CD4-positive, alpha-beta T cell treated with Interferon gamma for 1 hour (primary cell): ENCODE measurements at places on chromosomes 2 and 18.

GRCh38 chr2:232898592-232899543 lies 28.8 kb downstream of the SNORC start:
- no peak for DNase-seq

GRCh38 chr18:76757925-76758324 lies 64.4 kb upstream of the ZNF236 start:
- DNase-seq: no peak

GRCh38 chr2:26649322-26649721 lies 8.2 kb upstream of the CIB4 start:
- DNase-seq: no peak

- DNase-seq: no peak
Measured at GRCh38 chr2:99395589-99396130, 58.5 kb downstream of the EIF5B start.

GRCh38 chr2:178865146-178865936 lies 58.1 kb upstream of the TTN start:
- no peak for DNase-seq

GRCh38 chr2:61980758-61981157 lies 75.3 kb downstream of the COMMD1 start:
- no peak for DNase-seq

GRCh38 chr2:27050281-27050995 lies 1.0 kb upstream of the AGBL5 start:
- DNase-seq: peak; percentile 92

DNA sequence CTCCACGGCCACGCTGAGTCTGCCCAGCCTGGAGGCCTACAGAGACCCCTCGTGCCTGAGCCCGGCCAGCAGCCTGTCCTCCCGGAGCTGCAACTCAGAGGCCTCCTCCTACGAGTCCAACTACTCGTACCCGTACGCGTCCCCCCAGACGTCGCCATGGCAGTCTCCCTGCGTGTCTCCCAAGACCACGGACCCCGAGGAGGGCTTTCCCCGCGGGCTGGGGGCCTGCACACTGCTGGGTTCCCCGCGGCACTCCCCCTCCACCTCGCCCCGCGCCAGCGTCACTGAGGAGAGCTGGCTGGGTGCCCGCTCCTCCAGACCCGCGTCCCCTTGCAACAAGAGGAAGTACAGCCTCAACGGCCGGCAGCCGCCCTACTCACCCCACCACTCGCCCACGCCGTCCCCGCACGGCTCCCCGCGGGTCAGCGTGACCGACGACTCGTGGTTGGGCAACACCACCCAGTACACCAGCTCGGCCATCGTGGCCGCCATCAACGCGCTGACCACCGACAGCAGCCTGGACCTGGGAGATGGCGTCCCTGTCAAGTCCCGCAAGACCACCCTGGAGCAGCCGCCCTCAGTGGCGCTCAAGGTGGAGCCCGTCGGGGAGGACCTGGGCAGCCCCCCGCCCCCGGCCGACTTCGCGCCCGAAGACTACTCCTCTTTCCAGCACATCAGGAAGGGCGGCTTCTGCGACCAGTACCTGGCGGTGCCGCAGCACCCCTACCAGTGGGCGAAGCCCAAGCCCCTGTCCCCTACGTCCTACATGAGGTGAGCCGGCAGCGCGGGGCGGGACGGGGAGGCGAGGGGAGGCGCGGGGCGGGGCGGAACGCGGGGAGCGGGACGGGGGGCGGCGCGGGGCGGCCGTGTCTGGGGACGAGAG lies 15.2 kb downstream of the NFATC1 start:
- DNase-seq: no peak

DNA sequence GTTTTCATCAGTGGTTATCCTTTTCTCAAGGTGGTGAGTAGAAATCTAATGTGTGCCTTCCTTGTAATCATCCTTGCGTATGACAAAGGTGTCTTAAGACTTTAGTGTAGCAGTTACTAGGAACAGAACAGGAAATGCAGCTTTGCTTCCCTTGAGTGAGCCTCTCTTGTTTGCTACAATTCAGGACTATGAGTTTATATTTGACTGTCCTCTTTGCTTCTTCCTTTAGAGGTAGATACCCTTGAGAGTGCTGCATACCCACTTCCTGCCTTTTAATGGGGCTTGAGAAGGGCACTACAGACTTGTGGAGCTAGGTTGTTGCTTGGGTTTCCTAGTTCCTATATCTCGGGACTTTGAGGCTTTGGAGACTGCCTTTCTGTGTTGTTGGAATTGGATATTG lies 3.8 kb downstream of the KCNJ13 start:
- DNase-seq: no peak

DNA sequence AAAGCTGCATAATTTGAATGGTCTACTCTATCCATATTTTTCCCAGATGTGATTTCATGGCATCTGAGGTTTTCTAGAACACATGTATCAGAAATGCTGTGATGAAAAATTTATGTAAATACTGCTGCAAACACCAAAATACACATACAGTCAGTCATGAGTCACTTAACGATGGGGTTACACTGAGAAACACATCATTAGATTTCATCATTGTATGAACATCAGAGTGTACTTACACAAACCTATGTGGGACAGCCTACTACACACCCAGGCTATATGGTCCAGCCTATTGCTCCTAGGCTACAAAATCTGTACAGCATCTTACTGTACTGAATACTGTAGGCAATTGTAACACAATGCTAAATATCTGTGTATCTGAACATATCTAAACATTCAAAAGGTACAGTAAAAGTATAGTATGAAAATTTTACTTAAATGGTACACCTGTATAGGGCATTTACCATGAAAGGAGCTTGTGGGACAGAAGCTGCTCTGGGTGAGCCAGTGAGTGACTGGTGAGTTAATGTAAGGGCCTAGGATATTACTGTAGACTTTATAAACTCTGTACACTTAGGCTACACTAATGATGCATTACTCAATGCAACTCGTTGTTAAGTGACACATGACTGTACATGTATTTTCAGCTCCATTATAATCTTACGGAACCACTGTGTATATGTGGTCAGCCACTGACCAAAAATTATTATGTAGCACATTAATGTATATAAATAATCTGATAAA lies 33.5 kb downstream of the PNO1 start:
- DNase-seq: no peak

- no peak for DNase-seq
Measured at GRCh38 chr2:175576875-175577274, 395.4 kb upstream of the ATP5MC3 start.

DNA sequence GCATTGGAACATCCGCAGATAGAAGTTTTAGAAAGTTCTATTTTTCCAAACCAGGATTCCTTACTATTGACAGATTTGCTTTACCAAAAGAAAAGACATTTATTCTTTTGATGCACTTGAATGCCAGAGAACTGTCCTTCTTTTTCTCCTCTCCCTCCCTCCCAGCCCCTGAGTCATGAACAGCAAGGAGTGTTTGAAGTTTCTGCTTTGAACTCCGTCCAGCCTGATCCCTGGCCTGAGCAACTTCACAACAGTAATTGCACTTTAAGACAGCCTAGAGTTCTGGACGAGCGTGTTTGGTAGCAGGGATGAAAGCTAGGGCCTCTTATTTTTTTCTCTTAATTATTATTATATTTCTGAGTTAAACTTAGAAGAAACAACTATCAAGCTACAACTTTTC lies 33.6 kb downstream of the APCDD1 start:
- DNase-seq: no peak

- no peak for DNase-seq
Measured at GRCh38 chr2:60980071-60980815, 37.3 kb upstream of the PEX13 start.

GRCh38 chr2:43212931-43213330 lies 13.5 kb downstream of the ZFP36L2 start:
- peak; percentile 43 for DNase-seq

- DNase-seq: no peak
Measured at GRCh38 chr2:233994151-233994550, 56.4 kb upstream of the SPP2 start.

GRCh38 chr2:118251427-118251826 lies 163.2 kb downstream of the INSIG2 start:
- DNase-seq: no peak

GRCh38 chr2:25602333-25602723 lies 71.0 kb downstream of the DTNB start:
- no peak for DNase-seq
